WERI-Rb-1 (cell line): ENCODE measurements at places on chromosomes 11 and 22.

DNA sequence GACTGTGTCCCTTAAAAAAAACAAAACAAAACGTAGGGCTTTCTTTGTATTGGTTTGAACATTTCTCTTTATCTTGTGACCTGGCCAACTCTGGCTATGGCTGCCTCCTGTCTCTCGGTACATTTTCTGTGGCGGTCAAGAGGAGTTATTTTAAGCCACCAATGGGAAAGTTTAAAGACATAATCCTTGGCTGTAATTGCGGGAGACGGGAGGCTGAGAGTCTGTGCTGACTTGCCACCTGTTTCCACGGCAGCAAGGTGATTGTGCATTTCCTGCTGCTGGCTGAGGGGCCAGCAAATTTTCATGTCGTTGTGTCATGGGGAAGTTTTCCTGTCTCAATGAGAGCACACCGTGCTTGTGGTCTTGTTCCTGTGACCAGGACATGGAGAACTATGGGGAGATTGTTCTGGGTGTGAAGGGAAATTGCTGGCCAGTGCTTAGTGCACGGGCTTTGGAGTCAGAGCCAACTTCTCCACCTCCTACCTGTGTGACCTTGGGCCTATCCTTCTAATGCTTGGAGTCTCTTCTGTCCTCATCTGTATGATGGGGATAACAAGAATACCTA, 11.0 kb downstream of the PTPRJ start:
- DNase-seq: peak; percentile 66

DNA sequence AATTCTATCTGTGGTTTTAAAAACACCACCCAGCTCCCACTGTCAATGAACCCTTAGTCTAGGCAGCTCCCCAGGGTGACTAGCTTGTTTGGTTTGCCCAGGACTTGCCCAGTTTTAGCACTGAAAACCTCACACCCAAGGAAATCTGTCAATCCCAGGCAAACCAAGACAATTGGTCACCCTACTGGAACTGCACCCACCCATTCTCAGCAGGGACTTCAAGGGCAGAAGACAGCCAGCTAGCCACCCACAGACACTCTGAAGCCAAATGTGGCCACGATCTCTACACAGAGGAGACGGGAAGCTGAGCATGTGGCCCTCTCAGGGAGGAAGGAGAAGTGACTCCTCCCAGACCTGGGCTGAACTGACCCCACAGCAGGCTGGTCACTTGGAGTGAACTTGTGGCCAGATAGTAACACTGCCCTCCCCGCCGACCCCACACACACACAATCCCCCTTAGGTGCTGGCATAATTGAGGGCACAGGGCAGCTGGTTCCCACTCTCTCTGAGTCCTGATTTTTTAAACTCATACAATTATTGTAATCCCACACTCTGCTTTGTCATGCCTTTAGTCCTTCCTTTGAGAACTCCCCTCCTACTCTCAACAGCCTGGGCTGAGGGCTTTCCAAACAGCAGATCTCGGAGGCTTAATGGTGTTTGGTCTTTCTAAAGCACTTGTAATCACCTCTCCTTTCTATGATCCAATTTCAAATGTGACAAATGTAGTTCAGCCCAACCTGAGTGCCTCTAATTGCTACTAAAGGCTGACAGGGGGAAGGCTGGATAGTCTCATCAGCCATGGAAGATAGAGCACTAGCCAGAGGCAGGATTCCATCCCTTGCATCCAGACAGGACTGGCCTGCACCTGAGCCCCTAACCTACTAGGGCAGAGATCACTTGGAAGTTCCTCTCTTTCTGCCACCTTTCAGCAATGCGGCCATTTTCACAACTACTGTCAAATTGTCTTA, 74.7 kb upstream of the DRD2 start:
- no peak for DNase-seq

DNA sequence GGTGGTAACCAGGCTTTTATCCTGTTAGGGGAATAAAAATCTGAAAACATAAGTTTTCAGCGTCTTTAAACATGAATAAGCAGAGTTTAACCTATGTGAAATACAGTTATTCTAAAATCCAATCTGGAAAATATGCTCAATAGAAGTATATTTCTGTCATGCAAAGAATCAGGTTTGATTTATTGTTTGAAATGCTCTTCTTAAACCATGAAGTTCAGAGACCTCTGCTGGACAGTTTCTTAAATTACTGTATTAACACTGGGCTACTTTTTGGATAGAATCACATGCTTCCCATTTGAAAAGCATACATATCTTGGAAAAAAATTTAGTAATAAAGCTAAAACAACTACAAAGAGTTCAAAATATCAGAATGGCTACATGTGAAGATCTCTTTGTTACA, 25.4 kb downstream of the APIP start:
- no peak for DNase-seq

DNA sequence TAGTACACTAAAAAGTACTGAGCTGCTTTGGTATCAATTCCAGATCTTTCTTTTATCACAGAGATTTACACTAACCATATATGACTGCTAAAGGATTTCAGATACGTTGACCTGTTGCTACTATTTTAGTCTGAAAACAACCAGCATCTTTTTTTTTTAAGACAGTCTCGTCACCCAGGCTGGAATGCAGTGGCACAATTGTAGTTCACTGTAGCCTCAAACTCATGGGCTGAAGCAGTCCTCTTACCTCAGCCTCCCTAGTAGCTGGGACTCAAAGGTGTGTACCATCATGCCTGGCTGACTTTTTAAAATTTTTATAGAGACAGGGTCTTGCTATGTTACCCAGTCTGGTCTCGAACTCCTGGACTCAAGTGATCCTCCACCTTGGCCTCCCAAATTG, 24.2 kb upstream of the L3MBTL2 start:
- no peak for DNase-seq

DNA sequence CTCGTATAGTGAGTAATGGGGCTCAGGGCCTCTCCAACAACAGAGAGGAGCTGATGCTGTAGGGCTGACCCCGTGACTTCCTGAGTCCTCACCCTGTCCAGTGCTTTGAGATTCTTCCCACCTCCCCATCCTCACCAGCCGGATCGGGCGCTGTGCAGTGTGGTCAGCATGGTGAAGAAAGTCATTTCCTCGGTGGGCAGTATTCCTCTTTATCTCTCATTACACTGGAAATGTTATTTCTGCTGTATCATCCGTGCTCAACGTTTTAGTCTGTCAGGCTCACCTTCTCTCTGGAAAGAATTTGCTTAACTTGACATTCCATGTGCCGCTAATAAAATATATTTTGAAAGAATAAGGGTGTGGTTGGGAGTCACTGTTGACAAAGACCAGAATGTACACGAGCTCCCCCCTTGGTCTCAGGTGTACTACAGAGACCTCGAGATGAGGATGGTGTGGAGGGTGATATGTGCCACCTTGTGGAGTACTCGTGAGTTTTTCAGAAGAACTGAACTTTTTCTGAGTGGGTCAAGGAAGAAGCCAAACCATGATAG, 25.7 kb upstream of the SCGB1A1 start:
- peak; percentile 35 for DNase-seq

DNA sequence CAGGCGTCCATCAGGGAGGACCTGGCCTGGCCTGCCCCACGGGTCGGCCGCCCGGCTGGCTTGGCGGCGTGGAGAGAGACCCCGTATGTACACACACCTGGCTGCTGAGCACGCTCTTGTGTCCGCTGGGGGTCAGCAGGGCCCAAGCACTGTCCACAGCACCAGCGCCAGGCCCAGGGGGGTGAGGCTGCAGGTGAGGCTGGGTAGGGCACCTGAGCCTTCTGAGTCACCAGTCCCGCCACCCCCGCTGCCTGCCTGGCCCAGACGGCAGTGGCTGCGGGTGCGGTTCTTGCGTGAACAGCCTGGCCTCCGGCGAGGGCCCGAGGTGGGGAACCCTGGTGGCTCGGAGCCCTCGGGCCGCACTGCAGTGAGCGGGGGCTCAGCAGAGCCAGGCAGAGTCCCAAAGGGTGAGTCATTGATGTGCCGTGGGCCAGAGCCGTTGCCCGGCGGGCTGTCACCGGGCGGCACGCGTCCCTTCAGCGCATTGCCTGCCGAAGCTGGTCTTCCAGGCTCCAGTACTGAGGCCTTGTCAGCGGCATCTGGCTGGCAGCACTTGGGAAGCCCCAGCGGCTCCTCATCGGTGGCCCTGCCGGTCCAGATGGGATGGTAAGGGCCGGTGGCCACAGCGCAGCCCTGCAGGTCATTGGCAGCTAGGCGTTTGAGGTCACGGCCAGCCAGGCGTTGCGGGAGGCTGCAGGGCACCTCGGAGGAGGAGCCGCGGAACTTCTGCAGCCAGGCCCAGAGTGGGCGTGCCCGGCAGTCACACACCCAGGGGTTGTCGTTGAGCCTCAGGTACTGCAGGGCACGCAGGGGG, 26.3 kb downstream of the RTN4R start:
- DNase-seq: no peak

DNA sequence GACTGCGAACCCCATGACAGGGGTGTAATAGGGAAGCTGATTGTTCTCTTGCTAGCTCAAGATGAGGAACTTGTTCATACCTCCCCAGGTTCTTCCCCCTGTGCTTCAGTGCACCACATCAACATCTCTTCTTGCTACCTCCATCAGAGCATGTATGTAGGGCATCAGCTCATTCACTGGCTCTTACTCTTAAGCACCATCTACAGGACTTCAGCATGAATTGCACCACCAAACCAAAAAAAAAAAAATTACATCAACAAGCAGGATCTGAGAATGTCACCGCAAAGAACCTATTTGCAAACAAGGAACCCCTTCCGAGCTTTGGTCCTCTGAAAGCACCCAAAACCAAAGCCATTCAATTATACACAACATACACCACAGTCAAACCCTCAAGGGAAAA, 2226.5 kb upstream of the RAG2 start:
- no peak for DNase-seq

DNA sequence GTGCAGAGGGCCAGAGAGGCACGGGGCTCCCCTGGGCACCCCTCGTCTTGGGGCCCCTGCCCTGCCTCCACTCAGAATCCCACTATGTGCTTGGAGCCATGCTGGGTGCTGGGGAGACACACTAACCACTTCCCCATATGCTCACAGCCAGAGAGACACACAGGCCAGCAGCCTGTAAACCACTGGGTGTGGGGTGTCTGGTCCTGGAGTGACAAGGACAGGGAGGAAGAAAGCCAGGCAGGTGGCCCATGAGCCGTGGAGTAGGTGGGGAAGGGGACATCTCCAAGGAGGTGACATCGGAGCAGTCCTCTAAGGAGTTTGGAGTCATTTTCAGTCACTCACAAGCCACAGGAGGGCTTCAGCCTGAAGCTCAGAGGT, 58.9 kb downstream of the CDKN1C start:
- DNase-seq: no peak

DNA sequence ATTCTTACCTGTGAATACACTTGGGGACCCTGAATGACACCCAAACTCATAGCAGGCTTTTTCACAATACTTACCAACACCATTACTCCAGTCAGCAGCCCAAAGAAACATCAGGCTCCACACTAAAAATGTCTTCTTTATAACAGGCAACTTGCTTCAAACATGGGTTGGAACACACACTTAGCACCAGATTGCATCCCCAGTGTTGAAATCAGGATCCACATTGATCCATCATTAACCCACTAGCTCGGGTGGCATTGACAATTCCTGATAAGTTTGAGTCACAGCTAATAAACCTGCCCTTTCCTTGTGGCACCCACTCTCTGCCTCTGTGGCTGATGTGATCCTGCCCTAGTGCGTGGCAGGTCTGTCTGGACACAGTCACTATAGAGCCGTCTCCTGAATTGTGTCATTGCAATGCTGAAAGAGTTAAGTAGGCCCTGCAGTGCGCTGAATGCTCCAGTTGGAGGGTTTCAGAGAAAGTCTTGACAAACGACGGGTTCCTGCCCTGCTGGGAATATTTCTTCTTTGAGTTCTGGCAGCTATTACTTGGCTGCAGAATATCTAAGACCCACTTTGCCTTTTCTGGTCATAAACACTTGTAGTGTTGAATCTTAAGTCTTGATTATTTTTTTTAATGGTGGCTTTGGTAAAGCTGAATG, 19.6 kb upstream of the C11orf96 start:
- DNase-seq: no peak
